Hair follicle dermal papilla cell (primary cell): ENCODE measurements at places on chromosomes 11 and 22. TPM values are rescaled to one million over a fixed set of nuclear protein-coding genes. Genes with fewer than 3 reads are reported as not detected.

The HBG2 gene
- not detected in 2 replicates for total RNA-seq

The CCDC34 gene
- total RNA-seq, result 1.8 TPM in 2 replicates

The TMPRSS5 gene
- 0.24 and 0.32 TPM in 2 replicates for total RNA-seq

The TMEM151A gene
- 0.16 and 0.24 TPM in 2 replicates for total RNA-seq

The INSC gene
- total RNA-seq, result 0.36 and 0.81 TPM in 2 replicates

The TTLL8 gene
- total RNA-seq, result not detected in 2 replicates

The HBB gene
- total RNA-seq, result not detected in 2 replicates

The NXPE4 gene
- total RNA-seq, result not detected in 2 replicates

The PPP1R14B gene
- 102 and 129 TPM in 2 replicates for total RNA-seq

The MS4A6A gene
- total RNA-seq, result not detected in 2 replicates

The IMMP1L gene
- 7.5 and 10.2 TPM in 2 replicates for total RNA-seq

The PTGDR2 gene
- total RNA-seq, result 0.81 and 2.6 TPM in 2 replicates

The PARVA gene
- 139 and 142 TPM in 2 replicates for total RNA-seq

The NXPE2 gene
- total RNA-seq, result 0.12 and 0.16 TPM in 2 replicates

The SCN4B gene
- under 0.01 TPM in 1 of 2 replicates, not detected in the other for total RNA-seq

The SCT gene
- total RNA-seq, result not detected in 2 replicates

The CASP5 gene
- total RNA-seq, result not detected in 2 replicates

The EXPH5 gene
- 2.8 and 3.4 TPM in 2 replicates for total RNA-seq

The OR51B5 gene
- total RNA-seq, result 0.32 TPM in 1 of 2 replicates, not detected in the other

The MOV10L1 gene
- total RNA-seq, result 2.6 TPM in 2 replicates

The HEPHL1 gene
- not detected in 2 replicates for total RNA-seq

The FOSL1 gene
- total RNA-seq, result 14.5 and 22.2 TPM in 2 replicates

The OR52I2 gene
- total RNA-seq, result not detected in 2 replicates

The DRICH1 gene
- total RNA-seq, result not detected in 2 replicates

The DENND6B gene
- 4.9 and 6.0 TPM in 2 replicates for total RNA-seq

The GLYATL2 gene
- 2.8 and 3.0 TPM in 2 replicates for total RNA-seq

The NXPE1 gene
- total RNA-seq, result not detected in 2 replicates

The PGA5 gene
- total RNA-seq, result 0.16 and 0.61 TPM in 2 replicates

The BCO2 gene
- total RNA-seq, result 1.1 and 1.7 TPM in 2 replicates

The MS4A7 gene
- not detected in 2 replicates for total RNA-seq

The KLHDC7B gene
- total RNA-seq, result 0.12 TPM in 1 of 2 replicates, not detected in the other

The MPZL2 gene
- 0.12 TPM in 1 of 2 replicates, not detected in the other for total RNA-seq

The NCR3LG1 gene
- 6.0 and 9.1 TPM in 2 replicates for total RNA-seq

The SPDYC gene
- not detected in 2 replicates for total RNA-seq

The LDHAL6A gene
- total RNA-seq, result not detected in 2 replicates

The GGTLC3 gene
- total RNA-seq, result not detected in 2 replicates

The ACER3 gene
- 40.9 and 50.8 TPM in 2 replicates for total RNA-seq

The BATF2 gene
- 1.2 and 2.3 TPM in 2 replicates for total RNA-seq

The PKP3 gene
- 3.8 and 4.7 TPM in 2 replicates for total RNA-seq

The OR4D5 gene
- not detected in 2 replicates for total RNA-seq

The CHEK1 gene
- total RNA-seq, result 20.4 and 25.0 TPM in 2 replicates

The LDHA gene
- 1,015 and 1,209 TPM in 2 replicates for total RNA-seq

The LINC01488 gene
- total RNA-seq, result not detected in 2 replicates

The CNIH2 gene
- total RNA-seq, result 0.16 TPM in 1 of 2 replicates, not detected in the other

The SLC22A25 gene
- not detected in 2 replicates for total RNA-seq

The FIBIN gene
- total RNA-seq, result 172 and 178 TPM in 2 replicates

The MOGAT2 gene
- total RNA-seq, result not detected in 2 replicates

The OR4C45 gene
- total RNA-seq, result not detected in 2 replicates

The APOL2 gene
- 64.3 and 84.6 TPM in 2 replicates for total RNA-seq
